Activated naive CD4-positive, alpha-beta T cell treated with anti-CD3 and anti-CD28 coated beads, Interleukin-2, amount 50 U/mL, for 72 hours (primary cell): ENCODE measurements at places on chromosomes 5 and 9.

DNA sequence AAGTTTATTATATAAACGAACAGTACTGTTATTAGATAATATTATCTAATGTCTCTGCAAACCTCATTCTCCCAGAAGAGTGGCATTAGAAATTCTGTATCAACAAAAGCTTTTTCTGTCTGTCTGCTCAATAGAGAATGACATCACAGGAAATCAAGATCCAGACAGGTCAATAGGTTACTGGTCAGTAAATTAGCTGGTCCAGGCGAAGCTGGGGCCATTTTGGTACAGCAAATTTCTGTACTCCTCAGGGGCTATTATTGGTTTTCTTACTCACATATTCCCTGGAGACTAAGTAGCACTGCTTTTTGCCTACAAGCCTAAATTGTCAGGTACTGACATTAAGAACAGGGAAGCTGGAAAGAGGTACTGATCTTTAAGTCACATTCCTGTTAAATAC lies 80.5 kb downstream of the PLPP1 start:
- no peak for DNase-seq

DNA sequence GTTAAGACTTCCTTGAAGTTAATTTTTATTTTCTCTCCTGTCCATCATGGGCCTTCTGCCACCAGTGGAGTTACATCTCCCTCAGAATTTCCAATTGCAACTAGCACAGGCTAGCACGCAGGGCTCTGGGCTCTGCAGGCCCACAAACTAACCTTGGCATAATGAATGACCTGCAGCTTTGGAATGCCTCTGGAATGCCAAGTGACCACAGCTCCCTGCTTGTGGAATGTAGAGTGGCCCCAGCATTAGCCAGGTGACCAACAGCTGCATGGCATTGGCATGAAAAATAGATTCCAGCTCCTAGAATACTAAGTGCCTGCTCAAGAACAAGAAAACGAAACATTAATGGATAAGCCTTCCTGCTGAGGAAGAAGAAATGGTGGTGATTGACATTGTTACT lies 726.1 kb downstream of the BRINP1 start:
- no peak for DNase-seq

- no peak for DNase-seq
Observed at GRCh38 chr5:64958757-64959391, 190.1 kb downstream of the CWC27 start.

DNA sequence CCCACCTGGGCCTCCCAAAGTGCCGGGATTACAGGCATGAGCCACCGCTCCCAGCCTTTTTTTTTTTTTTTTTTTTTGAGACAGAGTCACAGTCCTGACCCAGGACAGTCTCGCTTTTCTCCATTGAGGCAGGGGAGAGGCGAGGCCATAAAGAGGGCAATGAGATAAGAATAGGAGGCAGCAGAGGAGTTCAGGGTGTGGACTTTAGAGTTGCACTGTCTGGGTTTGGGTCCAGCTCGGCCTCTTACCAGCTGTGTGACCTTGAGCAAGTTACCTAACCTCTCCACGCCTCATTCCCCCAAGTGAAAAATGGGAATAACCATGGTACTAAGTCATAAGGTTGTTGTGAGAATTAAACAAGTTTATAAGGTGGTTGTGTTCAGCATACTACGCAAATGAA lies 24.6 kb upstream of the ANKH start:
- DNase-seq: no peak

- no peak for DNase-seq
Observed at GRCh38 chr9:128555180-128555721, 2.9 kb downstream of the SPTAN1 start.

GRCh38 chr5:158007336-158007735 lies 148.4 kb upstream of the CLINT1 start:
- DNase-seq: no peak

- DNase-seq: no peak
Observed at GRCh38 chr9:95077766-95078370, 239.6 kb downstream of the FANCC start.

DNA sequence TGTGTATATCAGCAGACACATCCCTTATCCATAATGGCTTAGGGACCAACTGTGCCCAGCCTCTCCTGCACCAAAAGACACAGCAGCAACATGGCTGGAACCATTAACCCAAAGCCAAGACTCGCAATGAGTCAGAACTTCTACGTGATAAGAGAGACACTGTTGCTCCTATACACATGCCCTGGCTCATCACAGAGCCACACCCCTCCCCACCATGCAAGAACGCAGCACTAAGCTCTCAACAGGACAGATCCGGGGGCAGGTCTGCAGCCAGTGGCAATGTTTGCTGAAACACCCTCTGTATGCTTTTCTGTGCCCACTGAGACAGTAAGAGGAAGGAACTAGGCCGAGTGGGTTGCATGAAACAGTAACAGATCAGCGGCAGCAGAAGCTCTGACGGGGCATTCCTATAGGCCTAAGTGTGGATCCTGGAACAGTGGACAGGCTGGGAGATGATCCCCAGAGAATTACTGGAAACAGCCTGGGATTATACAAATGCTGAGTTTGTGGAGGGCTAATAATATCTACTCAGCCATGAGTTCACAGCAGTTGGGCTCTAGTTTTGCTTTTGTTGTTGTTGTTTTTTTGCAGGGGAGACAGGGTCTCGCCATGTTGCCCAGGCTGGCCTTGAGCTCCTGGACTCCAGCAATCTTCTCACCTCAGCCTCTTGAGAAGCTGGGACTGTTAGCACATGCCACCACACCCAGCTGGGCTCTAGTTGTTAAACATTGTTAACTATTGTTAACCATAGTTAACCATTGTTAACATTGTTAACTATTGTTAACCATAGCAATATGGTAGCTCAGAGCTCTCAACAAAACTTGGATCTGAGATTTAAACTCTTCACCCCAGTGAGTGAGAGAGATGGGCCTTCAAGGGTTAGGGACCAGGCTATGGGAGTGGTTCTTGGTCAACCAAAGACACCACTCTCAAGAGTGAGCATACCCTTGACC lies 41.0 kb downstream of the B4GALT1 start:
- no peak for DNase-seq

DNA sequence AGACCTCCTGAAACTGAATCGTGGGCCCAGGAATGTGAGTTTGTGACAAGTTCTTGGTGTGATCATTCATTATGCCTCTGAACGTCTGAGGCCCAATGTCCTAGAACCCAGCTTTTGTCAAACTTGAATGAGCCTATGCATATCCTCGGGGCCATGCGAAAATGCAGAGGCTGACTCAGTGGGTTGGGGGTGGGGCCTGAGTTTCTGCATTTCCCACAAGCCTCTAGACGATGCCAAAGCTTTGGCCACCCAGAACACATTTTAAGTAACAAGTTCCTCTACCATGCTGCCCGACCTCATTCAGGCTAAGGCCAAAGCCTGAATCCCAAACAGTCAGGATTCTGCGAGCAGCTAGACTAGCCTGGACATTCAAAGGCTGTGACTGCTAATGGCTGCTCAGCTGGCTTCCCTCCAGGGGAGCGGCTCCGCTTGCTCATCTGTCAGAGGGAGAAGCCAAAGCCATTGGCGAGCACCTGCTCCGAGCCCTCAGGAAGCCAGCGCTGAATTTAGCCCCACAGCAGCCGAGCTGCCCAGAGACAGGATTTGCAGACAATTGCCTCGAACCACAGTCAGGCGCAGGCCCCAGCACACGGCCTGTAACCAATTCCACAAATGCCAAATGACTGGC lies 177.5 kb downstream of the ZDHHC21 start:
- no peak for DNase-seq

GRCh38 chr9:134297576-134297975 lies 28.7 kb upstream of the RXRA start:
- DNase-seq: no peak

DNA sequence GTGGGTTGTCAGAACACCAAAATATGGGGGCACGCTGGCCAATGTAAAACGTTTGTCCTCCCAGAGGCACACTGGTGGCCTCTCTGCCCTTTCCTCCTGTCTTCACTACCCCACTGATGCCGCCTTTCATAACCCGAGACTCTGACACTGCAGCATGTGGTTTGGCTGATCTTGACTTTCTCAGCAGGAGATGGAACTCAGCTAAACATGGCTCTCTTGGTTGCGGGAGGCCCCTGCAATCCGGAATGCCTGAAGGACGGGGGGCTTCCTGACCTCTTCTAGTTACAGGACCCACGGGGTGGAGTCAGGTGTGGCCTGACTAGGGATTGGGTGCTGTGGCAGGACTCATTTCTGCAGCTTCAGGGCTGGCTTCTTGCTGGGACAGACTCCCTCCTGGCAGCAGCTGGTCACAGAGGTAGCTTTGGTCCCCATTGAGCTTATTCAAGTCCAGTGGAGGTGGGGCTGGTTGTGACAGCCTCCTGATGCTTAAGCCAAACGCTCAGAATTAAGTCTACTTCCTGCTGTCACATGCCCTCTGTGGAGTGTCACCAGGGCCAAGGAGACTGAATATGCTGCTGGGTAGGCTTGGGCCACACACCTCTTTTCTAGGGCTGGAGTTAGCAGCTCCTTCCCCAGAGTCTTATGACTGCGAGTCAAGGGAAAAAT lies 44.2 kb downstream of the NXNL2 start:
- no peak for DNase-seq

DNA sequence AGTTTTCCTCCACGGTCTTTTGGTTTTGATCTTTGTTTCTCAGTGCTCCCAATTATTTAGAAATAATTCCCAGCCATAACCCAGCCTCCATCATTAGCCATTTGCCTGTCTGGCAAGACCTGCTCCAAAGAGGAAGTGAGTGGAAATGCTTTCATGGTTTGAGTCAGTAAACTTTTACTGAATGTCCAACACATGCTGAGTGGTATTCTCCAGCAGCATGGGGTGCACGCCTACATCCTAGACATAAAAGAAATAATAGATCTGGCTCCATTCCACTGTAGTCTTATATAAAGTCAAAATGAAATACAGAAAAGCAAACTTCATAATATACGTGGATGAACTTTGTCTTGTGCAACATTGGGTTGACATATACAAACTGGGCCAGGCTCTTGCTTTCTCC lies 757.2 kb downstream of the TLE1 start:
- no peak for DNase-seq

GRCh38 chr5:173880306-173880985 lies 7.7 kb upstream of the CPEB4 start:
- DNase-seq: no peak

GRCh38 chr9:91195372-91196012 lies 166.2 kb downstream of the AUH start:
- no peak for DNase-seq

DNA sequence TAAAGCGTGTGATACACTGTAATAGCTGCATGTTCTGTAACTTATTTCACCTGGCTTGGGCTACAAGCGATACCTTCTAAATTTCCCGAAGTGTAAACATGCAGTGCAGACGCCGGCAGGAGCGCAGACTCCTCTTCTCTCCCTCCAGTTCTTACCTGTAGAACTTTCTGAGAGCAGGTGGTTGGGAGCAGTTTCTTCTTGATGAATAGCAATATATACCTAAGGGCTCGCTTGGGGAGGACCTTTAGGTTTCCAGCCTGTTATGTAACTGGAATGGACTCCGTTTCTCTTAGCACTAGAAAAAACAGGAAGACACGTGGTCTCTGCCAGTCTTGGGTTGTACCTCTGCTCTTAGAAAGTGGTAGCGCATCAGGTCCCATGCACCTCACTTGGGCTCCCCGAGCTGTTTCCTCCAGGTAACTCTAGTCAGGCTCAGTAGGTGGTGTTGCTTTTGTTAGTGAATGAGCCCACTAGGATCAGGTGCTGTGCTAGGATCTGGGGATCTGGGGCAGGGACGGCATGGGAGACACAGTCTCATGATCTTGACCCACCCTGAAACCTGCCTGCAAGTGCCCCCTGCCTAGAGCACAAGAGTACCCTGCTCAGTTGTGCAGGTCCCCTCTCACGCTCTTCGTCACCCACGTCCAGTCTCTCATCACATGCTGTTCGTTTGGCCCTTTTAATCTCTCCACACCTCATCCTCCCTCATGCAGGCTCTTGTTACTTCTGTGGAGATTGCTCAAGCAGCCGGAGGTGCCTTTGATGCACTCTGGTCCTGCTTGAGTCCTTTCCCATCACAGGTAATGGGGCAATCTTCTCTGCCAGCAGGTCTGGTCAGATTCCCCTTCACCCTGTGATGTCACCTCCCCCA lies 2.8 kb downstream of the TENT4A start:
- DNase-seq: peak; percentile 3

DNA sequence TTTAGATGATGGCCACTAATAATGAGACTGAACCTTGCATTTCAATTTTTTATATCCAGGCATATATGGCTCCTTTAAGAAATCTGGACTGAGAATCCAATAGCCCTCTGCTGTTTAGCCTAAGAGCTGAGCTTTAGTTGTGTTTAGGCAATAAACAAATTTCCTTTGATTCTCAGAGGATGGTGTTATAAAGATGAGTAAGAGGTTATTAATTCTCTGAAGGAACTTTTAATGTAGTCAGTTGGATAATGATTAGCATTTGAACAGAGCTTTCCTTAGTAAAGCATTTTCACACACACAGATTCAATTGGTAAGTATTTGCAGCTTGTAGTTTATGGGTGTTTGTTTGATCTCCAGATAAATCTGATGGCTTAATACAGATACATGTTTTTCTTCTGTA lies 149.6 kb downstream of the PRR16 start:
- DNase-seq: no peak

- DNase-seq: no peak
Observed at GRCh38 chr5:5014586-5015235, 125.4 kb upstream of the ADAMTS16 start.

GRCh38 chr5:9713356-9713755 lies 83.2 kb upstream of the TAS2R1 start:
- no peak for DNase-seq

- no peak for DNase-seq
Observed at GRCh38 chr5:178182158-178182876, 4.9 kb downstream of the GMCL2 start.

- DNase-seq: no peak
Observed at GRCh38 chr5:151233616-151234085, 9.8 kb upstream of the CCDC69 start.

DNA sequence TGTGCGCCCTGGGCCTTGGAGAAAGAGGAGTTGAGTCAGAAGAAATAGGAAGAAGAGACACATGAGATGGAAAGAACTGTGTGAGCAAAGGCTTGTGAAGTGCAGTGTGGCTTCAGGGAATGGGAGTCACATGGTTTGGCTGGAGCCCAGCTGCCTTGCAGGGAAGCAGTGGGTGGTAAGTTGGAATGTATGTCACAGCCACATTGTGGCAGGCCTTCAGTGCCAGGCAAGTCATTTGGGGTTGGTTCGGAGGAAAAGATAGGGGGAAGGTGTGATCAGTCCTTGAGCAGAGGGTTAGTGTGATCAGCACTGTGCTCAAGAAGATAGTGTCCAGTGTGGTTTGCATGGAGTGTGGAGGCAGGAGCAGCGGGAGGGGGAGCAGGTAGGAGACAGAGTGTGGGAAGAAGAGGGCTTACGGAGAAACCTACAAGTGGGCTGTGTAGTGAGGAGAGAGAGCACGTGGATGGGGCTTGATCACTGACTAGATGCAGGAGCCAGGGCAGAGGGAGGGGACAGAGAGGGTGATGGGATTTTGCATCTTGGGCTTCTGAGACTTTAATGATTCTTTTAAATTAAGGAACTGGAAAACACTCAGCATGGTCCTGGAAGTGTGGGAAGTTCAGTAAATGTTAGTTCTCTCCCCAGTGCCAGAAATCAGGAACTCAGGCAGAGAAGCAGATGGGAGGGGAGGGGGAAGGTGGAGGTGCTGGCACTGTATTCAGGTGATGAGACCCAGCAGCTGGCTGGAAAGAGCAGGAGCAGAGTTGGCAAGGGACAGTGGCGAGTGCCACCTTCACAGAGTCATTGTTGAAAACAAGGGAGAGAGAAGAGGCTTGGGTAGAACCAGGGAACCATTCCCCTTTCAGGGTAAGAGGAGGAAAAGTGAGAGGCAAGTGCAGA lies 46.6 kb downstream of the ARHGAP26 start:
- DNase-seq: no peak
